ENCODE measurements at places on chromosomes 6 and 20.

- DNase-seq = no peak
Measured at GRCh38 chr6:170012037-170012330, 260.6 kb downstream of the ERMARD start.

DNA sequence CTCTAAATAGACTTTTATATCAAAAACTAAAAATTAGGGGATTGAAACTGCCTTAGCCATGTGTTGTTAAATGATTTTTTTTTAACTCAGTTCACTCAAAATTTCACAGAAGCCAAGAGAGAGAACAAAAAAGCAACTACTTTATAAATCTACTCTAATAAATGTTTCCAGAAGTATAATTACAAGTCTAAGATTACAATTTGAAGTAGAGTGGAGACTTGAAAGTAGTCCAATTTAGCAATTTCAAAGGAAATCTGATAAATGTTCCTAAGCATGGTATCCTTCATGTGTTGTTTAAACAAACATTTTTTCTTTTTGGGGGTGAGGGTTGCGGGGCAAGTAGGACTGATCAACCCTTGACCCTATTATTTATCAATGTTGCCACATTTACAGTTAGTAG lies 72.6 kb downstream of the PHIP start:
- DNase-seq = no peak

GRCh38 chr6:55528624-55529023 lies 50.4 kb downstream of the HMGCLL1 start:
- DNase-seq = no peak

GRCh38 chr20:32987044-32987825 lies 17.0 kb downstream of the SUN5 start:
- no peak for DNase-seq

GRCh38 chr20:53079261-53079691 lies 107.1 kb downstream of the TSHZ2 start:
- no peak for DNase-seq

- no peak for DNase-seq
Measured at GRCh38 chr6:89460713-89461112, 27.8 kb downstream of the ANKRD6 start.
